GM03348 (cell line): ENCODE measurements at places on chromosomes 5 and 9.
A peak's percentile ranks its signal among the peaks of the same experiment; 100 is the strongest.

GRCh38 chr9:109549386-109549785 is 51.3 kb upstream of the PTPN3 start:
- DNase-seq = no peak

- no peak for DNase-seq
Measured at GRCh38 chr5:58544195-58544594, 38.7 kb upstream of the RAB3C start.

- DNase-seq = peak; percentile 52
Measured at GRCh38 chr5:138981586-138981985, 106.5 kb upstream of the LRRTM2 start.

GRCh38 chr5:138177941-138178515 is 402 bp downstream of the BRD8 start:
- DNase-seq = peak; percentile 66

DNA sequence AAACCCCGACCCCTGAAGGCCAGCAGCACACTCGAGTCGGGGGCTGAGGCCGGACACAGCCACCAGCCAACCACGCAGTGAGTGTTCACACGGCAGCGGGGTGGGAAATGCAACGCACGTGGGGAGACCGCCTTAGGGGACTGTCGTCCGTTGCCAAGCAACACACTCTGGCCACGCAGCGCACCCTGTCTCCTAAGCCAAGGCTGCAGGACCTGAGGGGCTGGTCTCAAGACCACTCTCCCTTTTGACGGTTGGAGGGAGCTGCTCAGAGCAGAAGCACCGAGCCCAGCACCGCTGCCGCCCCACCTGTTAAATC is 7.5 kb downstream of the BRD9 start:
- DNase-seq = no peak

DNA sequence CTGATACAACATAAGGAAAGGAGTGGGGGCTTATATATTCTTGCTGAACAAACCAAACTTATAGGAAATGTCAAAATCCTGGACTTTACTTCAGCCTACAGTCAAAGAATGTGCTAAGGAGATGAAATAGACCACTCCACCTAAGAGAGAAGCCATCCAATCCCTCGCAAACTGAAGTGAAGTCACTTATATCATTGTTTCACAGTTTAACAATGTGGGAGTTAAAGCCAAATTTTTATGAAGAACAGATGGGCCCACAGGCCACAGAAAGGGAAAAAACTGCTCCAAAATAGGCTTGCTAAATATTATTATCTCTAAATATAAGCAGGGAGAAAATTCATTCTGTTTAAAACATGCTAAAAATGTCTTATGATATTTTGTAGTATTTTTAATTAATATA is 233.3 kb downstream of the GAS1 start:
- DNase-seq = peak; percentile 65

GRCh38 chr9:84974258-84974657 is 304.7 kb downstream of the NTRK2 start:
- no peak for DNase-seq

DNA sequence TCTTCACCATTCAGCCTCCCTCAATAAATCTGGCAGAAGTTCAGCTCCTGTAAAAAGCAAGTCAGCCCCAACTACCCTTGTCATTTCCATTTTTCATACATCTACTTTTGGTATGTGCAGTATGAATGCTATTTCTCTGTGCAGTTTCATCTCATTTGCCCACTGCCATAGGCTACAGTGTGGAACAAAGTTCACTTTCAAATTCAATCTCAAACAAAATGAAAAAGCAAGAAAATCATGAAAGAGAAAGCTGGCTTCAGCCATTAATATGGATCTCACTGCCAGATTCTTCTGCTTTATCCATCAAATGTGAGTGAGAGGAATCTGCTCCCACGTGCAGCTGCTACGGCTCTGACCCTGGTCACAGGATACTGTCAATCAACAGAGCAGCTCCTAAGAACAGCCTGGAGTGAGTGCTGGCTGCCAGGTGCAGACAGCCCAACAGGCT is 494.2 kb downstream of the ZNF608 start:
- no peak for DNase-seq

- DNase-seq = peak; percentile 84
Measured at GRCh38 chr5:61625681-61626621, 293.9 kb downstream of the ZSWIM6 start.

- DNase-seq = no peak
Measured at GRCh38 chr5:107364443-107365319, 306.1 kb downstream of the EFNA5 start.

GRCh38 chr5:152584103-152584502 is 179.0 kb upstream of the NMUR2 start:
- no peak for DNase-seq

DNA sequence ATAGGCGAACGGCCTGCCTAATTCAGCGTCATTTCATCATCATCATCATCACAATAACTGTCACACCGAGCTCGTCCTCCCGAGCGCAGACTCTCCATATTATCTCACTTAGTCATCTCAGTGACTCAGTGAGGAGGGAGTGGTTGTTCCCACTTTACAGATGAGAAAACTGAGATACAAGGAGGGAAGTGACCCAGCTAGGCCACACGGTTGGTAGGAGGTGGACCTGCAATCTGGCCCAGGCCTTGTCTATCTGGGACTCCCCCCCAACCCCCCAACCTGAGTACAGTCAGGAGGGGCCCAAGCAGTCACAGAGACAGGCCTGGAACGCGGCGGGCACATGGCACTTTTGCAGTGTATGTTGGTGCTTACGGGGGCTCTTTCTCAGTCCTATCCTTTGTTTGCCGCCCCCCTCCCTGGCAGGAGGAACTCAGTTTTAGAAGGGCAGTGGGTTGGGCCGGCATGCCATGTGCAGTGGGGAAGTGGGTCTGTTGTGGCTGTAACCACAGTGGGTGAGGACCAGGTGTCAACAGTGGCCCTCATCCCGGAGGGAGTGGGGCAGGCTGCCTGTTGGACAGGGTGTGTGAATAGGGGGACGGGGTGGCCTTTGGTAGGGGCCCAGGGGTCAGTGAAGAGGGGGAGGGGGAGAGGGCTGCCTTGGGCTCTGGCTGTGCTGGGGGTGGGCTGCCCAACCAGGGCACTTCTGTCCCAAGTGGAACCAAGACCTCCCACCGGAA is 1.7 kb upstream of the RXRA start:
- no peak for DNase-seq

DNA sequence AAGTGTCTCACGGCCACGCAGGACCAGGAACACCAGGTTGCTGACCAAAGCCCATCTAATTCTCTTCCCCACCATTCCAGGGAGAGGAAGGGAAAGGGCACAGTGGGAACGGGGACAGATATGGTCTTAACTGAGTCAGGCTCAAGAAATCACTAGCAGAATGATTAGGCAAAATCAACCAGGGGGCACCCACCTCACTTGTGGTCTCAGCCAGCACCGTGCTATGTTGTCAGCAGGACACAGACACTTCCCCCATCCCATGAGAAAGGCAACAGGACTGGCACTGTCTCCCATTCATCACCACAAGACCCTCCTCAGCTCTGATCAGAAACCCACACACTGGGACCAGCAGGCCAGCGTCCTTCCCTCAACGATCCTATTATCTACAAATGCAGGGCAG is 2.9 kb downstream of the BICD2 start:
- DNase-seq = no peak

DNA sequence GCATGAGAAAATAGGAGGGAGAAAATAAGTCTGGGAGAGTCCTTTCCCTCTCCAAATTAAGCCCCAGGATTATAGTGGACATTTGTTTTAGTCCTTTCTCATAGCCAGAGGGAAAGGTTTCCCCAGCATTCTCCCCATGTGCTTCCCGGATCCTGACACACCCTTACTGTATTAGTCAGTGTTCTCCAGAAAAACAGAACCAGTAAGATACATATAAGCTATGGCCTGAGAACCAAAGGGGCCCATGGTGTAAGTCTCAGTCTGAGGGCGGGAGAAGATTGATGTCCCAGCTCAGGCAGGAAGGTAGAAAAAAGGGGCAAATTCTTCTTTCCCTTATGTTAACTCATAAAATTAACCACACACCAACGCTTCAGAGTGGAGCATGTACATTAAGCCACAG is 25.6 kb upstream of the SPATA31D4 start:
- peak; percentile 35 for DNase-seq

DNA sequence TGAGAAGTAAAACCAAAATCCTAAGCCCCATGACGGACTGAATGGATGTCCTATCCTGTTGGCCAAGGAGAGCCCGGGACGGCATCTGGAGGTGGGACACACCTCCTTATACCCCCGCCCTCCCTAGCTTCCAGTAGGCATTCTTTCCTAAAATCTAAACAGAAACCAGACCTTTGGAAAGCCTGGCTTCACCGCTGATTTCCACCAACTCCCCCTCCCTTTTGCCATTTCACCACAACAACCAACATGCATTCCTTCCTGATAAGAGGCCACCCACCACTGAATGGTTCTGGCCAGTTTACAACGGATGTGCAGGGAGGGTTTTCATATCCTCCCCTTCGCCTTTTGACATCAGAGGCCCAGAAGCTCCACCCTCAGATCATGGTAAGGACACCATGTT is 9.2 kb upstream of the RARS1 start:
- DNase-seq = peak; percentile 67

DNA sequence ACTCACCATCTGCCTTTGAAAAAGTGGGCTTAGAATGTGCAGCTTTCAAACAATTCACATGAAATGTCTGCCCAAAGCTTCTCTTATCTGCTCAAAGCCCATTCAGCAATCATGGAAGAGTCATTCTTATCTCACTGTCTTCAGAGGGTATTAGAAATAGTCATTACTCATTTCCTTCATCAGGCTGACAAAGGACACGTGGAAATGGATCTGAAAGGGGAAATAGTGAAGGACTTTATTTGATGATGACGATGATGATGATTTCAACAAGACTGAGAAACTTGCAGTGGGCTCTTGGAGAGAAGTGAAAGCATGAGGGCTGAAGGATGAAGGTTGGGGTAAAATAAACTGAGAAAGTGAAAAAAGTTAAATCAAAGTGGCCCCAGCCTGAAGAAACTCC is 194.3 kb downstream of the SMARCA2 start:
- DNase-seq = no peak

DNA sequence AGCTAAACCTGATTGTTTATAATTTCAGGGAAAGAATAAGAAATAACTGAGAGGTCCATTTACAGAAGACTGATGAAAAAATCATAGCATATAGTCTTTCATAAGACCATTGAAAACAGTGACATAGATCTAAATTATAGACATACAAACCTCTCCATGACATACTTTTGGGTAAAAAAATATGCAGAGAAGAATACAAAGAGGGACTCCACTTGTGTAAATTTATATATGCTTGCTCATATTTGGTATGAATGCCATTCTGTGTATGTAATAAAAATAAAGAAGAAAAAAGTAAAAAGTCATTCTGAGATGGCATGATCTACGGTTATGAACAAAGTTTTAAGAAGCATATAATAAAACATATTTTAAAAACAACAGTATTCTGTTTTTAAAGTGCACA is 310.7 kb downstream of the ASTN2 start:
- DNase-seq = no peak

- DNase-seq = no peak
Measured at GRCh38 chr9:6484210-6484609, 71.2 kb downstream of the UHRF2 start.

- DNase-seq = peak; percentile 75
Measured at GRCh38 chr5:38420691-38421390, 135.6 kb downstream of the LIFR start.

- peak; percentile 7 for DNase-seq
Measured at GRCh38 chr5:61162832-61163567, 732 bp upstream of the SMIM15 start.

DNA sequence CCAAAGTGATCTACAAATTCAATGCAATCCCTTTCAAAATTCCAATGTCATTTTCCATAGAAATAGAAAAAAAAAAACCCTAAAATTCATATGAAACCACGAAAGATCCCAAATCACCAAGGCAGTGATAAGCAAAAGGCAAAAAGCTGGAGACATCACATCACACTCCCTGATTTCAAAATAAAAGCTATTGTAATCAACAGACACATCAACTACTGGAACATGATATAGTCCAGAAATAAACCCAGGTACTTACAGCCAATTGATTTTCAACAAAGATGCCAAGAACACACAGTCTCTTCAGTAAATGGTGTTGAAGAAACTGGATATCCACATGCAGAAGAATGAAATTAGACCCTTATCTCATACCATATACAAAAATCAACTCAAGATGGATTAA is 224.0 kb downstream of the WDR70 start:
- no peak for DNase-seq

GRCh38 chr5:179730852-179731251 is 1.8 kb upstream of the MAML1 start:
- no peak for DNase-seq

- DNase-seq = no peak
Measured at GRCh38 chr9:133888048-133888808, 103.9 kb downstream of the VAV2 start.

DNA sequence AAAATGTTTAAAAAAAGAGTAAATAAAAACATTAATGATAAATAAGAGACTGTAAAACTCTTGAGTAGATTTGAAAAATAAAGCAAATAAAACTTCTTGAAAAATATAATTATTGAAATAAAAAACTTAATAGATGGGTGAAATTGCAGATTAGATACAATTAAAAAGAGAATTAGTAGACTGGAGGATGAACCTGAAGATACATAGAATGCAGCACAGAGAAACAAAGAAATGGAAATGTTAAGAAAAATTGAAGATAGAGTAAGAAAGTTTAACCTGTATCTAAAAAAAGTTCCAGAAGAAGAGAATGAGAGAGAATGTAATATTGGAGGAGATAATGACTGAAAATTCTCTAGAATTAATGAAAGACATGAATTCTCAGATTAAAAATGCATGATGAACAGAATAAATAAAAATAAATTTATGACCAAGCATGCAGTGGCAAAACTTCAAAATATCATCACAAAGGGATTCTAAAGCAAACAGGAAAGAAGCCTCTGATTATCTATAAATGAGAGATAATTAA is 438.1 kb upstream of the CLINT1 start:
- no peak for DNase-seq

- no peak for DNase-seq
Measured at GRCh38 chr5:150046031-150046430, 40.3 kb downstream of the CSF1R start.

DNA sequence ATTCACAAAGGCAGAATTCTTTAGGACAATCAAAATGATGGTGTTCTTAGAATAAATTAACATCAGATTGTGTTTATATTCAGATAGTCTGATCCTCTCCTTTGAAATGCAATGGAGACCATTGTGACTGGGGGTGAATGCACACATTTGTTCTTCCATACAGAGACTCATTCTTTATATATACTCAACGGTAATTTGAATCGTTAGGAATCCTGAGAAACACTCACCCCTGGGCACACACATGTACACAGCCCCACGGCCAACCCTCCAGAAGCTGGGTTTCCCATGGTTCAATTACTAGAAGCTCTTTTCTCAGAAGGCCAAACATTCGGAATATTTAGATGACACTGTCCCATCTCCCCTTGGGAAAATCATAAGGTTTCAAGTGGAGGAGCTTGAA is 57.5 kb upstream of the EPB41L4B start:
- no peak for DNase-seq

DNA sequence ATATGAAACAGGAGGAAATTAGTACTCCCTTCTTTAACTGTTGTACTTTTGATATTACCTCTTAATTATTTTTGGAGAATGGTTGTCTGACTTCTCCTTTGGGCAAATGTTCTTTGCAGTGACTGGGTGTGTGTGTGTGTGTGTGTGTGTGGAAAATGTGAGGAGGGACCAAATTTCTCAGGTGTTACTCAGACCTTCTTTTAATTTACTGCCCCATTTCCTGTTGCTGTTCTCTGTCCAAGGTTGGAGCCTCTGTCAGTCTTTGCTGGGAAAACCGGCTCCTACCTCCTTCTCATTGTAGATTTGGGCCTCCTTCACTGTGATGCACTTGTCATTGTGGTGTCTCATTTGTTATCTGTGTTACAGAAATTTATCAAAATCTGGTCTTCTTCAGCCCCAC is 68.4 kb downstream of the PBX3 start:
- peak; percentile 9 for DNase-seq

- peak; percentile 19 for DNase-seq
Measured at GRCh38 chr5:33167541-33167940, 273.2 kb upstream of the TARS1 start.
